ENCODE measurements at places on chromosomes 6 and 20.

GRCh38 chr20:3815703-3816315, 4.5 kb upstream of the AP5S1 start:
- DNase-seq = no peak

GRCh38 chr6:135412761-135413160, 84.8 kb downstream of the AHI1 start:
- DNase-seq = no peak

GRCh38 chr20:59024111-59024530, 4.9 kb downstream of the TUBB1 start:
- no peak for DNase-seq

- peak; percentile 93 for DNase-seq
Observed at GRCh38 chr6:22892452-22892851, 323.1 kb downstream of the HDGFL1 start.

DNA sequence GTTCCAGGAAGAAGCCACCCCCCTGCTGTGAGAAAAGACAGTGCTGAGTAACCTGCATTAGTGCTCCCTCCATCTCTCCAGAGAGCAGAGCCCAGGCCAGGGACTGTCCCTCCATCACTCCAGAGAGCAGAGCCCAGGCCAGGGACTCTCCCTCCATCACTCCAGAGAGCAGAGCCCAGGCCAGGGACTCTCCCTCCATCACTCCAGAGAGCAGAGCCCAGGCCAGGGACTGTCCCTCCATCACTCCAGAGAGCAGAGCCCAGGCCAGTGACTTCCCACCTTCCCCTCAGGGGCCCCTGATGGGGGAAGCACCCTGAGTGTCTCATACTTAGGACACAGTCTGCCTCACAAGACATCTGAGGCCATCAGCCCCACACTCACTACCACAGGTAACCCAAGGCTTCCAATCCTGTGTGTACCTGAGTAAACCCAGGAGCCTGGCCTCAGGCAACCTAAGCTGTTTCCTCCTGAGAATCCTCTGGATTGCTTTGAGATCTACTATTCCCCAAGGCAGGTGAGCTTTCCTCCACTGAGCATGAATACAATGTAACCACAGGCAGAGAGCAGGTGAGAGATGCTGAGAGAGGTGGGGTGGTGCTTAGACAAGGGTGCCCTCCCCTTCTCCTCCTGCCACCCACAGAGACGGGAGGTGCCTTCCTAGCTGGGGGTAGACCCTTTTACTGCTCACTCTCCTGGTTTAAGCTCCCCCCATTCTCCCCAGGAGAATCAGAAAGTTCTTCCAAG, 4.9 kb downstream of the TBXT start:
- DNase-seq = no peak

DNA sequence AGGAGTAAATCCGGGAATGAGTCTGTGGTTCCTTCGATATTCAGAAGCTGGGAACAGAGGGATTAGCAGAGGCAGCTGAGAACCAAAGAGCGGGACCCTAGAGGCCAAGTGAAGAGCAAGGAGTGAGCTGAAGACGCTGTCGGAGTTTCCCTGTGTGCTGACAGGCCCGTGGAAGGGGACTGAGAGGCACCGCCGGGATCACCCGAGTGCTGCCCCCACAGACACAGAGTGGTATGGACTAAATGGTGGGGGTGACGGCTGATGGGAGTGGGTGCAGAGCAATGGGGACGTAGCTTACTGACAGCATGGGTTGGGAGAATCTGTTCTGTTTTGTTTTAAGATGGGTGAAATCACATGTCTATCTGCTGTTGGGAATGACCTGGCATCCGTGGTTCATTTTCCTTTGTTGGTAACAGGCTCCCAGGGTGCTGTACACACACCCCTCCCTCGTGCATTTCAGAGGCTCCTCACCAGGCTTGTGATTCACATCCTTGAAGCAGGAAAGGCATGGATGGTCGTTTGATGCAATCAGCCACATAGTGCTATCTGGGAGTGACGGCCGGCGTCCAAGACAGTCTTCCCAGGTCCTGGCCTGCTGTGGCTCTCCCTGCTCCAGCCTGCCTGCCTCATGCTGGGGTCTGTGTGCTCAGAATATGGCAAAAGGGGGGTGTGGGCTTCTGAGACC, 97.4 kb downstream of the THBS2 start:
- DNase-seq = no peak

Data from AG04449 (cell line).